OCI-M1 (cell line): ENCODE measurements at places on chromosomes 5 and 9.

DNA sequence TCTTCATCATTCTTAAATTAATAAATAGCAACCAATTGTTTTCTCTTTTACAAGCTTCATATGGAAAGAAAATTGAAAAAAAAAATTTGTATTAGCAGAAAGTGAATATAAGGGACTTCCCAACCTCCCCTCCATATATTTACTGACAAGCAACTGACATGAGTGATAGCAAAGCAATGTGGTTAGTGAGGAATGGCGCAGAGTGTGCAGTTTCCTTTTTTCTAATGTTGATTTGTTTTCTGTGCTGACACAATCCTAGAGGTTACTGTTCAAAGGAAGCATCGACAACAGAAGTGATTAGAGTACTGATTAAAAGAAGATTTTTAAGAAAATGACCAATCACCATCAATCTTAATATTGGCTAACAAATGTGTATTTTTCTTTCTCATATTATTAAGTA is 1.7 kb upstream of the PTGER4 start:
- DNase-seq, result peak; percentile 76

- no peak for DNase-seq
These were observed 576.5 kb downstream of the CSNK1G3 start for GRCh38 chr5:124088289-124089032.

DNA sequence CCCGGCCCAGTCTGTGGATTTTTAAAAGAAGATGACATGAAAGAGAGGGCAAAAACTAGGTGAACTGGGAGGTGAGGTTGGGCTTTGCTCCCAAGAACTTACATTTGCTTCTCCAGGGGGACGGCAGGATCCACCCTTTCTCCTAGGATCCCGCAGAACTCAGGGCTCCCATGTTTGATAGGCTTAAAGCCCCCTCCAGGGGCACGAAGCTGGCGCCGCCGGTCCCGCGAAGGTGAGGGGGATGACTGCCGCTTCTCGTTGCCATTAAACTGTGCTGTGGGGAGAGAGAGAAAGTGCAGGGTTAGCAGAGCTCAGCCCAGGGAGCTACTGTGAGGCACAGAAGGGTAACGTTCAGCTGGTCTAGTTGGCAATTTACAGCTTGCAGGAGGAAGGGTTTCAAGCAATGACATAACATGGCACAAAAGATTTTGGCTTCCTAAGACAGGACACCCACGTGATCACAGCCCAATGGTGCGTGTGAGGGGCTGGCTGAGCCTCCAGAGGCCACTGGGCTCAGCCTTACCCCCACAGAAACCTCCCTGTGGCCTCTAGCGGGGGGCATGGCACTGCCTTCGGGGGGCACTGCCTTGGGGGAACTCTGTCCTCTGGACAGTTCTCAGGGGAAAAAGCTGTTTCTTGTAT is 52.0 kb upstream of the SLC25A51 start:
- DNase-seq, result no peak

- no peak for DNase-seq
These were observed 1.9 kb upstream of the TRIM32 start for GRCh38 chr9:116685166-116685565.

- DNase-seq, result no peak
These were observed 228.3 kb downstream of the ARHGAP26 start for GRCh38 chr5:142998316-142999020.

GRCh38 chr5:115709585-115709984 is 83.7 kb upstream of the TMED7 start:
- DNase-seq, result no peak

DNA sequence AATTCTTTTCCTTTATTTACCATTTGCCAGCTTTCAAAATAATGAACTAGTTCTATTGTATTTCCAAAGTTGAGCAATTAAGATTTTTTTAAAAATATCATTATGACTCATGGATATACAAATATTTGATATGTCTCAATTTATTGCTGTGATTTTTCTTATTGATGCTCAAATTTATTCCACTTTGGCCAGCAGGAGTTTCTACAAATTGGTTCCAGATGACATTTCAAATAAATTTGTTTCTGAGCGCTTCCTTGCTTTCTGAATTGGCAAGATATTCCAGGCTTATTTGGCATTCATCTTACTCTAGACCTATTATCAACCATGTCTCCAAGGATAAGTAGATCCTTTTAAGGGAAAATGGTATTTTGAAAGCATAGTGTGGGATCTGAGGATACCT is 58.5 kb upstream of the TJP2 start:
- DNase-seq, result no peak

GRCh38 chr5:144438237-144438636 is 267.6 kb downstream of the KCTD16 start:
- no peak for DNase-seq

DNA sequence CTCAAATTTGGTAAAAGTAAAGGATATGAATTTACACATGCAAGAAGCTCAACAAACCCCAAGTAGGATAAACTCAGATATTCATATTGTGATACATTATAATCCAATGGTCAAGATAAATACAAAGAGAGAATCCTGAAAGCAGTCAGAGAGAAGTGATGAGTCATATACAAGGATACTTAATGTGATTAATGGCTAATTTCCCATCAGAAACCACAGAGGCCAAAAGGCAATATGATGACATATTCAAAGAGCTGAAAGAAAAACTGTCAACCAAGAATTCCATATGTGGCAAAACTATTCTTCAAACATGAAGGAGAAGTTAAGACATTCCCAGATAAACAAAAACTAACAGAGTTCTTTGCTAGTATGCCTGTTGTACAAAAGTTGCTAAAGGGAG is 19.5 kb upstream of the IRF1 start:
- DNase-seq, result no peak

DNA sequence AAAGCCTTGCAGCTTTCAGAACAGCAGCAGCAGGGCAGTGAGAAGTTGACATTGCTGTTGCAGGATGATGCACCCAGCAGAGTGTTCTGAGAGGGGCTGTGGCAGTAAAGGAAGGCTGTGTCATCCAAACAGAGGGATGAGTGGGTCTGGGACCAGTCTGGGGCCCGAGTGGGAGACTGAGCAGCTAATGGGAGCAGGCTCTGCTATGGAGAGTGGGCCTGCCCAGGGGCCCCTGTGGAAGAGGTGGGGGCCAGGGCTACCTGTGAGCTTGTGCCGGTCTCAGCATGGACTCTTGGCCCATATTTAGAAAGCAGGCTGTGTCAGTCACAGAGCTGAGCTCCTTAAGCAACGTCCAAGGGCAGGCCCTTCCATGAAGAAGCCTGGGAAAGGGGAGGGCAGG is 26.0 kb upstream of the PITX1 start:
- DNase-seq, result no peak

DNA sequence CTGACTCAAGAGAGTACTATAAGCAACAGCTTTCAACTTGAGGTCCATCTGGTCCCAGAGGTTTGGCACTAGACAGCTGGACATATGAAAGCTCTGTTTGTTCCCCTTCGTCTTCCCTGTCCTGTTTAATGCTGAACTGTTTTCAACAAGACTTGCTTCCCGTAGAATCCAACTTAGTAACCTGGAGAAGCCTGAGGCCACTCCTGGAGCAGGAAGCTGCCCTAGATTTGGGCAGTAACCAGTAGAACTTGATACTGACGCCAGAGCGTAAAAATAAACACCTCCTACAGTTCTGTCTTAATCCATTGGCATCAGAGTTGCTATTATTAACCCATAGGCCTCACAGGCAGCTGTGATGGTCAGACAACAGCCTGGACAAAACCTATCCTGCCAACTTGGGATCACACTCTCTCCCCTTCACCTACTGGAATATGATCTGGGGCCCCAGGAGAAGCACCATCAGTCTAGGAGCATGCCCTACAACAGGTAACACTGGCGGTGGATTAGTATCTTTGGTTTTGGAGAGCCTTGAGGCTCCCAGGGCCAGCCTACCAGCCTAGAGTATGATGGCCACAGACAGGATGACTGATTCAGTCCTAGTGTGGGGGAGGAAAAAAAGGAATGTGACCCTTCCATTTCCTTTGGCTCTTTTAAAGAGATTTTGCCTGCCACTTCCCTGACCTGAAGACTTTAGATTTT is 29.2 kb downstream of the RUSC2 start:
- DNase-seq, result no peak

DNA sequence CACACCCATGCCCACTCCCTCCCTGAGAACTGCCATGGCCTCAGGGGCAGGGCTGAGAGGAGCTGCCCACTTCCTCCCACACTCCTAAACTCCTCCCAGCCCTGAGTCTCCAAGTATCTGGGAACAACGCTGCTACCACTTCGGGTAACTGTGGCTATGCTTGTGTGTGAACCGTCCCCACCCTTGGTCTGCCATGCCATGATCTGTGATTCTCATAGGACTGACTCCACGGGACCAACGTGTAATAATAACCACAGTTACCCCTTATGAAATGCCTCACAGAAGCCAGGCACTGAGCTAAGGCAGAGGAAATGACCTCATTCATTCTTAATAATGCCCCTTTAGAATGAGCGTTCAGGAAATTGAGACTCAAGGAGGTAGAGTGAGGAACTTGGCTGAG is 103.9 kb upstream of the SMIM23 start:
- no peak for DNase-seq

- DNase-seq, result no peak
These were observed 54.3 kb downstream of the ASS1 start for GRCh38 chr9:130498918-130499698.

DNA sequence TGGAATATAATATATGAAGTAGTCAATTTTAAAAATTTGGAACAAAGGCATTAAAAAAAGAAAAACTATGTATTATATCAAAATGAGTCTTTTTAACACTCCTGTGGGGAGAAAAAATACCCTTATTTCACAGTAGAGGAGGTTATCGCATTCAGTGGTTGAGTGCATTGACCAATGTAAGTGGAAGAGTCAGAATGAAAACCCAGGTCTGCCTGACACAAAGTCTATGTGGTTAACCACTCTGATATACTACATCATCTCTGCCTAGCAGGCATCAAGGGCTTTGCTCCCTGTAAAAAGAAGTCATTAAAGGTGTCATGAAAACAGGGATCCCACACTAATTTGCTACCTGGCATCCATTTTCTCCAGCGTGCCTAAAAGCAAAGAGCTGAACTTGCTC is 417.2 kb upstream of the C9orf72 start:
- DNase-seq, result no peak

DNA sequence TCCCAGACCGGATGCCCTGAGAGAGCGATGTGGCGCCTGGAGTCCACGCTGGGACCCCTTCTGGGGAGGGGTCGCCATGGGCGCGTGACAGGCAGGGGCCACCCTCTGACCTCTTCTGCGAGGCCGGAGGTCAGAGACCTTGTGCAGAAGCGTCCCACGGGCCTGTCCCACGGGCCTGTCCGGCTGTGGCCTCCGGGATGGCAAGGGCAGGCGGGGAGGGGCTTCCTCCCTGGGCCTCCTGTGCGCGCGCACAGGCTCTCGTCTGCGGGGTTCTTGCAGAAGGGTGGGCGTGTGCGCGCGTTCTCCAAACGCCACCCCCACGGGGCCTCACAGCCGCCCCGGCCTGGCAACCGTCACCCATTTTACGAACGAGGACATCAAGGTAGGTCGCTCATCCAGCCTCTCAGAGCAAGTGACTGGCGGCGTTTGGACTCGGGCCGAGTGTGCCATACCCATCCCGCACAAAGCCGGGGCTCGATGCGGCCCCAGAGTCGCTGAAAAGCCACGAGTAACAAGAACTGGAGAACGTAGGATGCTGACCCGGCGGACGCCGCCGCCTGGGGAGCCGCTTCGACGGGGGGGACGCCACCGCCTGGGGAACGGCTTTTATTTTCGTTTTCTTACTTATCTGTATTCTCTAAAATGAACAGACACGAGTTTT is 897 bp downstream of the AHRR start:
- peak; percentile 72 for DNase-seq

DNA sequence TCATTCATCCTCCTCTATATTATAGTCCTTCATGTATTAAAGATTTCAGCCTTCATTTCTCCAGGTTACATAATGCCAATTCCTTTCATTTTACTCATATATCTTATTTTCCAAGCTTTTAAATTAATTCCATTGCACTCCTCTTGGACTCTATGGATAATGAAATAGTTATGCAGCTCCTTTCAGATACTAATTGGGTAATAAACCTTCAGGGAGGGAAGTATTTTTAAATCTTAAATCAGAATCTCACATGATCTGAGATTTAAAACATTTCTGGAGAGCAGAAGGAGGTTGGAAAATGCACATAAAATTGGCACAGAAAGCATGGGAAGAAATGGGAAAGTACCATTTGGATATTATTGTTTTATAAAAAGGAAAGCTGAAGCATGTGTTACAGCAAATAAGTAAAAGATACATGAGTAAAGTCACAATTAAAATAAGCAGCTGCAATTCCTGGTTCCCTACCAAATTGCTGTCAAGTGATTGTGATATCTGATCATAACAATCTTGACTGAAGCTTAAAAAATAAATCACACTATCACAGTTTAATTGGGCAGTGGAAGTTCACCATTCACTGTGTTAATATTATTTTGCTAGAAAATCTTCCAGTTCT is 257.9 kb upstream of the NREP start:
- no peak for DNase-seq

DNA sequence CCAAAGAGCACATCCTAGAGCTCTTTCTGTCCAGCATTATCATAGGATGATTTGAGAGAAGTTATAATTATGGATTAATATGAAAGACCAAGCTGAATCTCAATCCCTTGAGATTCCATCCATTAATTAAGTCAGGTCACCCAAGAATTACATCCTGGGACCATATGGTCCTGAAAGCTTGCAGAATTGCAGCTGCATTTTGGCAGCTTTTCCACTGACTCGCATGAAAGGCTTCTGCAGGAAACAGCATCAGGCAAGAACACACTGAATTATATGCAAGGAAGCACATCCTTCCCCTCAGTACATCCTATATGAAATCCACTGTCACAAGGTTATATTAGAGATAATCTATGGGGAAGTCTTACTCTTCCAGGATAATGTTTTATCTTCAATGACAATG is 109.1 kb upstream of the CTNND2 start:
- DNase-seq, result no peak

GRCh38 chr9:4339836-4340560 is 40.1 kb upstream of the GLIS3 start:
- no peak for DNase-seq

DNA sequence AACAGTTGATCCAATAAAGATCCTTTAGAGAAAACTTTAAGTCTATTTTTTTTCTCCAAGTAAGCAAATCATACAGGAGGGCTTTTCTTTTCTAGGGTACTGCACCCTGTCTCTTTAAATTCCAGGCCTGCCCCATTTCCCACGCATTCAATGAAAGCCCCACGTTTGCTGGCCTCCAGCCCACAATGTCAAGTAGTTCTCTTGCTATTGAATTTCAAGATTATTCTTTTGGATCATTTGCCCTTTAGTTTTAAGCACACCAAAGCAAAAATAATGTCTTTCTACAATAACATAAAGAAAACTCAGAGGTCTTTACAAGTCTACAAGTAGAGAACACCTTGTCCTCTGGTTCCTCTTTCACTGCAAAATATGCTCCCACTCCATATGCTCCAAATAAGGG is 15.6 kb downstream of the MLLT3 start:
- no peak for DNase-seq

- DNase-seq, result no peak
These were observed 238.0 kb downstream of the ENC1 start for GRCh38 chr5:74402553-74402952.

GRCh38 chr5:116479776-116480675 is 94.6 kb downstream of the SEMA6A start:
- DNase-seq, result no peak

GRCh38 chr9:78900500-78900899 is 603.6 kb downstream of the PSAT1 start:
- no peak for DNase-seq
